Activated naive CD4-positive, alpha-beta T cell (primary cell): ENCODE measurements at places on chromosomes 12 and 14.

- DNase-seq = no peak
Measured at GRCh38 chr14:37623426-37623951, 28.1 kb downstream of the TTC6 start.

- no peak for DNase-seq
Measured at GRCh38 chr12:54475537-54475936, 2.1 kb upstream of the GTSF1 start.

DNA sequence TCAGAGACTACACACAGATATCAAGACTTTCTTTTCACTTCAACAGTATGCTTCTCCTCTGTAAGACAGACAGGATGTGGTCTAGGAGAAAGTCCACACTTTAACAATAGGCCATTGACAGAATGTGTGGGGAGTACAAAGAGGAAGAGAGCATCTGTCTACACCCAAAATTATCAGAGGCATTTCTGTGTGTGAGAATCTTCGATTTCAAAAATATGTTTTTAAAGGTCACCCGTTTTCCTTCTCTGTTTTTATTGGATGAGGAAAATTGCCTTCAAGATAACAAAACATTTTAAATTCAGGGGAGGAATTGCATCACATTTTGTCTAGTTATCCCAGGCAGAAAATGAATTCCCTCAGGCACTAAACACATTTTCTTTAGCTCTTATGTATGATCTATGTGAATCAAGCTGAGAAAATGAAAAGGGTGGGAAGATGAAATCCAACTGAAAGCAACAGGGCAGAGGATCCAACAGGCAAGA lies 16.4 kb downstream of the NAV3 start:
- no peak for DNase-seq

- no peak for DNase-seq
Measured at GRCh38 chr14:87185961-87186560, 806.9 kb downstream of the GALC start.

GRCh38 chr14:31291210-31291609 lies 83.6 kb upstream of the HECTD1 start:
- no peak for DNase-seq

GRCh38 chr12:115407036-115407435 lies 723.1 kb upstream of the TBX3 start:
- DNase-seq = no peak

GRCh38 chr14:105860615-105861580 lies 334.5 kb downstream of the TMEM121 start:
- no peak for DNase-seq

- no peak for DNase-seq
Measured at GRCh38 chr12:77847680-77848431, 17.2 kb downstream of the NAV3 start.

DNA sequence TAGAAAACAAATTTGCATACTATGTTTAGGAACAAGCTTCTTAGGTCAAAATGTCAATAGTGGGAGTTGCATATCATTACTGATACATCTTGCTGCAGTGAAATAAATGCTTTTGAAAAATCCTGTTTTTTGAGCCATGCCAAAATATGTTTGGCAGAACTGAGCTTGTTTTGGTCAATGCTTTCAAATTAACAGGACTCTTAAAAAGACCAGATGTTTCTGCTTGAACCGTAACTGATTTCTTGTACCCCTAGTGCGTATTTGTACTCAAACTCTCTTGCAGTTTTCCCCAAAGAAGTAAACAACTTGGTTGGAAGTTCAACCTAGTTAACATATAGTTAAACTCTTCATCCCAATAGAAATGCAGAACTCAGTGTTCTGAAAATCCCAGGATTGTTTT lies 3.4 kb downstream of the TRHDE start:
- DNase-seq = no peak

GRCh38 chr14:104755621-104756020 lies 2.7 kb downstream of the SIVA1 start:
- no peak for DNase-seq

DNA sequence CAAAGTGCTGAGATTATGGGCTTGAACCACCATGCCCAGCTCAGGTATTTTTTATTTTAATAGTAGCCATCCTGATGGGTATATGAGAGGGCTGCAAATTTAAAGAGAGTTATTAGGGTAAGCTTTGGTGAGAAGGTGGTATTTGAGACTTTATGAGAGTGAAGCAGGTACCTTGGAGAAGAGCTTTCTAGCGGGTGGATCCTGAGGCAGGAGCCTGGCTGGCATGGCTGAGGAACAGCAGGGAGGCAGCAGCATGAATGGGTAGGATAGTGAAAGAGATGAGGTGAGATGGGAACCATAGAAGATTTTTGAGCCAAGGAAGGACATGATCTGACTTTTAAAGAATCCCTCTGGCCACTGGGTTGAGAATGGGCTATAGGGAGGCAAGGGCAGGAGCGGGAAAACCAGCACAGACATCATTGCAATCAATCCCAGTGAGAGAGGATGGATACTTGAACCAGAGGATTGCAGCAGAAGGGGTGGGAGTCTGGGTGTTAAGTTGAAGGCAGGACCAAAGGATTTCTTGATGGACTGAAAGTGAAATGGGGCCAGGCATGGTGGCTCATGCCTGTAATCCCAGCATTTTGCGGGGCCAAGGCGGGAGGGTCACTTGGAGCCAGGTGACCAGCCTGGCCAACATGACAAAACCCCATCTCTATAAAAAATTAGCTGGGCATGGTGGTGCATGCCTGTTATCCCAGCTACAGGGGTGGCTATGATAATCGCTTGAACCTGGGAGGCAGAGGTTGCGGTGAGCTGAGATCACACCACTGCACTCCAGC lies 5.7 kb downstream of the SVOP start:
- no peak for DNase-seq

- DNase-seq = no peak
Measured at GRCh38 chr12:45216983-45217485, 1.1 kb downstream of the ANO6 start.

DNA sequence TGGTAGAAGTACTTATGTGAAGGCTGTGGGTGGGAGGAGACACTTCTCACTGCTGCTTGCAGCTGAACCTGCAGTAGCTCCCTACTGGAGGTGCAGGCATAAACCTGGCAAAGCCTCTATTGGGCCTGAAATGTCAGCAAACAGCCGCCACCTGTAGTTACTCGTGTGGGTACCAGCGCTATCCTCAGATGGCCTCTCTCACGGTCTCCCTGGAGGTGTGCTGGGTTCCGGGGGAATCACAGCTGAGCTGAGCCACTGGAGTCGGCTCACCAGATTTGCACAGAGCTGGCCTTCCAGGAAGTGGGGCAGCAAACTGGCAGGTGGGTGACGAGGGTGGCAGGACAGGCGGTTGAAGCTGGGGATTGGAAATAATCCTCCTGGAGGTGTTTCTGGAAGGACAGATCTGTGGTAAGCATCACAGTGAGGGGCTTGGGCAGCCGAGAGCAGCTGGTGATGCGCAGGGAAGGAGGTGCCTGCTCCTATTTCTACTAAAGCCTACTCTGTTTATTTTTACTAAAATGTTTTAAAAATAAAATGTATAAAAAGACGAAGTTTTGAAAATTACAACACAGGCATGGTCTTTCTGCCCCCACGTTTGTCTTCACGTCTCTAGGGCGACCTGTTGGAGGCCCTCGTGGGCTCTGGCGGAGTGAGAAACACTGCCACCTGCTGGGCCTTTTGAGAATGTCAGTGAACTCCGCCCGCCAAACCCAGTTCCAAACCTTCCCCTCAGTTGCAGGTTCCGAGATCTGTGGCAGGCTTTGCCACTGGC lies 67.8 kb upstream of the PLEKHG3 start:
- peak; percentile 34 for DNase-seq

- DNase-seq = no peak
Measured at GRCh38 chr12:57134949-57135348, 6.7 kb downstream of the LRP1 start.

- DNase-seq = no peak
Measured at GRCh38 chr12:47147739-47148138, 68.0 kb upstream of the AMIGO2 start.

DNA sequence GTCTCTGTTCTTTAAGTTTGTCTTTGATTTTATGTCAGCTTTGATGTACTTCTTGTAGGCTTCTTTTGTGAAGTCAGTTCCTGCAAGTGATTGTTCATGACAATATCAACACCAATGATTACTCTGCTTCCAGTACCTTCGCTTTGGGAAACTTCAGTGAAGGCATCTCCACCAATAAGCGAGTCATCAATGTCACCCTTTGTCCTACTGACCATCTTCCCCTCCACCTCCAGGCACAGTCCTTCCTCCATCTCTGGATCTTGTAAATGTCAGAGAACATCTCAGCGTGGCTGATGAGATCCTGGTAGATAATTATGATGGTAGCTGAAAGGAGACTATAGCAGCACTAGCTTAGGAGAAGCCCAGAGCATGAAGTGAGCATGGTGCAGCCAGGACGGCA lies 40.4 kb upstream of the A2M start:
- no peak for DNase-seq

- no peak for DNase-seq
Measured at GRCh38 chr14:104869669-104870367, 4.8 kb downstream of the CEP170B start.

DNA sequence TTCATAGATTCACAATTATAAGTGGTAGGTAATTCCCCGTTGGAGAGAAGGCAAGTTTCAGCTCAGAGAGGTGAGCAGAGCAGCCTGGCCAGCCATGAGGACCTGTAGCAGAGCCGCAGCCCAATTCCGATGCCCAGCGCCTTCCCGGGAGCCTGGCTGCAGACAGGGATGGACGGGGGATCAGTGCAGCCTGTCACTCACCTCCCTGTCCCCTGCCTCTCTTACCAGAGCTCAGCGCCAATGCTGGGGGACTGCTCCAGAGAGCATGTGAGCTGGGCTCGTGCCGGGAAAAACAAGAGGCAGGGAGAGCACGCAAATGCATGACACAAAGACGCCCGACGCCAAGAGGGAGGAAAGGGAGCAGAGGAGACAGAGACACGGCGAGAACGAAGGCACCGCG lies 231.9 kb downstream of the BCL11B start:
- DNase-seq = no peak

- DNase-seq = no peak
Measured at GRCh38 chr12:54026640-54027441, 1.4 kb upstream of the HOXC6 start.

- no peak for DNase-seq
Measured at GRCh38 chr12:52578469-52578868, 4.8 kb upstream of the KRT74 start.

DNA sequence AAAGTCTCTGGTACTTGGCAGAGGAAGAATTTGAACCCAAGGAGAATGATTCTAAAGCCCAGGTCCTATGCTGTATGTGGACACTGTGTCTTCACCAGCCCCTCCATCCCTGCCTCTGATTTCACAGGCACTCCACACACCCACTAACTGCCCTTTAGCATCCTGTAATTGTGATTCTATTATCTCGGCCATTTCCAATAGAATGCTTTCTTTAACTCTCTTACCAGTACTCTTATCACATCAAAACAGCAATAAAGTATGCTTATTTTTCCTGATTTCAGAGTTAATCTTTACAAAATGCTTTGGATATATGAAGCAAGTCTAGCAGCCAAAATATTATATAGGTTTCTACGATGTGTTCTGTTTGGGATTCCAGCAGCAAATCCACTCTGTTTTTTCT lies 37.9 kb upstream of the BTG1 start:
- no peak for DNase-seq

DNA sequence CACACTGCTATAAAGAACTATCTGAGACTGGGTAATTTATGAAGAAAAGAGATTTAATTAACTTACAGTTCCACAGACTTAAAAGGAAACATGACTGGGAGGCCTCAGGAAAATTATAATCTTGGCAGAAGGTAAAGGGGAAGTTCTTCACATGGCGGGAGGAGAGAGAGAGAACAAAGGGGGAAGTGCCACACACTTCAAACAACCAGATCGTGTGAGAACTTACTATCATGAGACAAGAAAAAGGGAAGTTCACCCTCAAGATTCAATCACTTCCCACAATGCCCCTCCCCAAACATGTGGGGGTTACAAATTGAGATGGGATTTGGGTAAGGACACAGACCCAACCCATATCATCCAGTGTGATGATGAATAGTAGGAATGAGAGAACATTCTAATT lies 366.5 kb downstream of the LRFN5 start:
- no peak for DNase-seq

GRCh38 chr14:104786726-104787675 lies 8.5 kb downstream of the AKT1 start:
- DNase-seq = no peak
